ENCODE measurements at places on chromosomes 7 and 10. TPM values are rescaled to one million over a fixed set of nuclear protein-coding genes. Genes with fewer than 3 reads are reported as not detected.

MYL7 gene
- polyA plus RNA-seq, result not detected

HELLS gene
- 7.5 TPM for polyA plus RNA-seq

GJD4 gene
- polyA plus RNA-seq, result not detected

- H3K4me3 ChIP-seq, result no peak overlapping the region
- no peaks in the 10 kb centered on the region for H3K36me3 ChIP-seq
- no peak for DNase-seq
- H3K27ac ChIP-seq, result no peak overlapping the region
- no peaks in the 10 kb centered on the region for H3K27me3 ChIP-seq
- peaks cover 7% of the 10 kb centered on the region for H3K4me1 ChIP-seq
These were observed 124.4 kb upstream of the ASAH2 start for GRCh38 chr10:50375745-50376144.

GRCh38 chr10:68869623-68870022 is 31.5 kb upstream of the DDX50 start:
- no peaks in the 10 kb centered on the region for H3K27me3 ChIP-seq
- no peaks in the 10 kb centered on the region for H3K36me3 ChIP-seq
- no peaks in the 10 kb centered on the region for H3K4me1 ChIP-seq
- no peak overlapping the region for H3K4me3 ChIP-seq

- peaks cover 31% of the 10 kb centered on the region for H3K4me1 ChIP-seq
- H3K4me3 ChIP-seq, result no peak overlapping the region
- H3K27ac ChIP-seq, result no peak overlapping the region
- no peaks in the 10 kb centered on the region for H3K27me3 ChIP-seq
These were observed 28.2 kb upstream of the IL6 start for GRCh38 chr7:22698767-22699166.

DNA sequence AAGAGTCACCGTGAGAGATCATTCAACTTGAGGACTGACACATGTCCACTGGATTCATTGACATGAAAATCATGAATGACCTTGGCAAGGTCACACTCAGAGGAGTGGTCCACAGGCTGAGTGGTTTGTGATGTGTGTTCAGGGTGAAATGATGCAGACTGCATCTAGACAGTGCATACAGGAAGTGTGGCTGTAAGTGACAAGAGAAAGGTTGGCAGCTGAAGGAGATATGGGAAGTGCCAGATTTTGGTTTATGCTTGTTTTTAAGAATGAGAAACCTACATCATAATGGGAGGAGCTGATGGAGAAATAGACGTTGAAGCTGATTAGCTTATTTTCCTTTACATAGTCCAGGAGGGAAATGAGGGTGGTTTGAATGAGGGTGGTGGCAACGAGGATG is 64.8 kb upstream of the VIPR2 start:
- H3K4me3 ChIP-seq, result no peak overlapping the region
- H3K27ac ChIP-seq, result no peak overlapping the region
- H3K27me3 ChIP-seq, result no peaks in the 10 kb centered on the region
- peak; percentile 35 for DNase-seq
- no peaks in the 10 kb centered on the region for H3K36me3 ChIP-seq

GRCh38 chr7:116802144-116802745 is 60.1 kb upstream of the CAPZA2 start:
- no peak for DNase-seq
- no peaks in the 10 kb centered on the region for H3K27me3 ChIP-seq
- no peak overlapping the region for H3K4me3 ChIP-seq
- H3K4me1 ChIP-seq, result no peaks in the 10 kb centered on the region

Data from naive thymus-derived CD4-positive, alpha-beta T cell (primary cell).